ENCODE measurements at places on chromosomes 3 and 15.

GRCh38 chr15:101213570-101213969, 38.3 kb downstream of the CHSY1 start:
- DNase-seq = no peak

GRCh38 chr15:63763476-63764123, 70.1 kb downstream of the HERC1 start:
- no peak for DNase-seq

DNA sequence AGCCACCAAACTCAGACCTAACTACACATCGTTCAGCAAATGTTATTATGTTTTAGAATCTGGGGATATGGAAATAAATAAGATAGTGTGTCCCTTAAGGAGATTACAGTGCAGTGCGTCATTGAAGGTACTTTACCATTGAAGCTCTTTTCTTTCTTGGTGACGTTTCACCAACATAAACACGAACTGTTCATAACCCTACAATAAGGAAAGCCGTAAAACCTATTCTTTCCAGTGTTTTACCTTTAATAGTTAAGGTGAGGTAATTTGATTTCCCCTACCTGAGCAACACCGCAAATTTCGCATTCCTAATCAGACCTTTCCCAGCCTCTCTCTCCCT, 826 bp downstream of the CCDC66 start:
- no peak for DNase-seq

GRCh38 chr3:3065876-3066275, 44.3 kb downstream of the IL5RA start:
- no peak for DNase-seq

DNA sequence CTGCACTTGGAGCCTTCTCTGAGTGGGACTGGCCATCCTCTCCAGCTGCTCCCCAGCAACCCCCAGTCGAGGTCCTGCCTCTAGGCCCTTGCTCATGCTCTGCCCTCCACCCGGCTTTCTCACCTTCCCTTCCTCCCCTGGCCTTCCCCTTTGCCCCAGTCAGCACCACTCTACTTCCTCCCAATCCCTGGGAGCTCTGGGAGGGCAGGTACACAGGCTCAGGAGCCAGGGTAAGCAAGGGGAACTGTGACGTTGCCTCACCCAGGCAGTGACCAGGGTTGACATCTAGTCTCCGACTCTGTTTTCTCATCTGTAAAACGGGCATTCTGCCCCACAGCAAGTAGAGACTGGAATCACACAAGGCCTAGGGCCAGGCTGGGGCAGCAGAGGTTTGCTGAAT, 66.6 kb upstream of the TMEM115 start:
- no peak for DNase-seq

GRCh38 chr3:72568083-72568482, 280.2 kb downstream of the SHQ1 start:
- DNase-seq = no peak

DNA sequence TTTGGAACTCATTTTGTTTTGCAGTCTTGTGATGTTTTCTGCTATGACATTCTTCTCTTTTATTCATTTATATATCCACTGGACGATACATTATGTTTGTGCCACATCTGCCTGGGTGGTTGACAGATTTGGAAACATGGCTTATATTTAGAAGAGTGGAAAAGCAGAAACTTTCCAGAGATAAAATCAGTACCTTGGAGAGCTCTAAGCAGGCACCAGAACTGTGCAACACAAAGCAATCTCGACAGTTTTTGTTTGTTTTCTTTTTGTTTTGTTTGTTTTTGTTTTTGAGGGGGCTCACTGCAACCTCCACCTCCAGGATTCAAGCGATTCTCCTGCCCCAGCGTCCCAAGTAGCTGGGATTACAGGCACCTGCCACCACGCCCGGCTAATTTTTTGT, 45.5 kb downstream of the SYN2 start:
- DNase-seq = no peak

- DNase-seq = no peak
These were observed 603 bp downstream of the EIF1B start for GRCh38 chr3:40309925-40310695.

GRCh38 chr3:132867526-132867925, 145.3 kb upstream of the NPHP3 start:
- DNase-seq = no peak

DNA sequence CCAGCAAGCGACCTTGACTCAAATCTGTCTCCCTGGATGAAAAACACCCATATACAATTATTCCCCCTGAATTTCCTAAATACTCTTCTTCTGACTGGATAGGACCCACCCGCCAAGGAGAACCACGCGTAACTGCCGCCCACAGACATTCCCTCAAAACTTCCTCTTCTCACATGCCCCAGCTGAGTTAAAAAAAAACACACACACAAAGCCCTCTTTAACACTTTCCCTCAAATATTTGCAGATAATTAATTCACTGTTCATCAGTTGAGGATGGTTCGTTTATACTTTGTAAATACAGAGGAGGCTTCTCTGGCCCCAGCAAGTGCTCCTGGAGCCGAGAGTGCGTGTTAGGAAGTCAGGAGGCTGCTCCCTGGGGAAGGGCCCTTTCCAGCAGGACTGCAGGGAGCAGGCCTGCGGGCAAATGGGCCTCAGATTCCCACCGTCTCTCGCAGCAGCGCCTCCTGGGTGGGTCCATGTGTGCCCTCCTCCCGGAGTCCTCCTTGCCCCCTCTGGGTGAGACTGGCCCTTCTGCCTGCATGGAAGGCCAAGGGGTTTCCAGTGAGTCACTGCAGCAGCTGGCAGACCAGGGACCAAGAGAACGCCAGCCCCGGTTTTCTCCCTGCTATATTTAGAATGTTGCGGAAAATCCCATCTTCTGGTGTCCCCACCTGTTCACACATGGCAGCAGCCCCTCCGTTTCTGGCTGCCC, 46.8 kb downstream of the MGLL start:
- no peak for DNase-seq

DNA sequence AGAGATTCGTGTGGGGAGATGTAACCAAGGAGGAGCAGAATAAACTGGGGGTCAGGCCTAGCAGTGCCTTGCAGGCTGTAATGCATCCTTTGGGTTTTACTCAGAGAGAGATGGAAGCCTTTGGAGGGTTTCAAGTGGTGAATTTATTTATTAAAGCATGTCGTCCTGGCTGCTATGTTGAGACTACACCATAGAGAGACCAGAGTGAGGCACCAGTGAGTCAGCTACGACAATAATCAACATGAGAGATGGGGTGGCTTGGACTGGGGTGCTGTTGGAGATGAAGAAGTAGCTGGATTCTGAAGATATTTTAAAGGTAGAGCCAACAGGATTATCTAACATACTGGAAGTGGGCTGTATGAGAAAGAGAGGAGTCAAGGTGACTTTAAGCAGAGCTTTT, 335.3 kb upstream of the ARHGEF26 start:
- no peak for DNase-seq

- no peak for DNase-seq
These were observed 415.3 kb downstream of the CNTN4 start for GRCh38 chr3:2513986-2514385.

DNA sequence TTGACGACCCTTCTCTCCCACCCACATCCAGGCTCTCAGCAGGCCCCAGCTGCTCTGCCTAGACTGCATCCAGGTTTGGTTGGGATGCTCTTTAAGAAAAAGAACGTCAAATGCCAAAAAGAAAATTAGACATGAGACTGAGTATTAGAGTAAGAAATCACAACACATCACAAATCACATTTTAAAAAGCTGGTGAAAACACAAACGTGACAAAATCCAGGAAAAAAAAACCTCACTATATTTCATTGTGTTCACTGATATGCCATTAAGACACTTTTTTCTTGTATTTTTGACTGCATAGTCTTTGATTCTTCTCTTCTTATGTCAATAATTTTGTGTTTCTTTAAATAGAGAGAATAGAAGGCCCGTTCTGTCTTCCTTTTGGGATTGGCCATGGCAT, 243.7 kb downstream of the TLE3 start:
- DNase-seq = no peak

DNA sequence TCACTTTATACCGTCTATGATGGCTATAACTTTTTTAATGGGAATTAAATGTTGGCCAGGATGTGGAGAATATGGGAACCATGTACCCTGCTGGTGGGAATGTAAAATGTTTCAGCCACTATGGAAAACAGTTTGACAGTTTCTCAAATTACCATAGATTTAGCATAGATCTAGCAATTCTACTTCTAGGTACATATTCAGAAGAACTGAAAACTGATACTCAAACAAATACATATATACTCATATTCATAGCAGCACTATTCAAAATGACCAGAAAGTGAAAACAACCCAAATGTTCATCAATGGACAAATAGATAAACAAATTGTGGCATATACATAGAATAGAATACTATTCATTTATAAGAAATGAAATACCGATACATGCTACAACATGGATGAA, 539.4 kb downstream of the IGSF11 start:
- DNase-seq = no peak

GRCh38 chr15:65920825-65921309, 51.6 kb downstream of the RAB11A start:
- DNase-seq = no peak

GRCh38 chr15:44315126-44315525, 26.6 kb downstream of the GOLM2 start:
- DNase-seq = no peak

- no peak for DNase-seq
These were observed 1362.8 kb downstream of the ROBO2 start for GRCh38 chr3:78402720-78403119.

DNA sequence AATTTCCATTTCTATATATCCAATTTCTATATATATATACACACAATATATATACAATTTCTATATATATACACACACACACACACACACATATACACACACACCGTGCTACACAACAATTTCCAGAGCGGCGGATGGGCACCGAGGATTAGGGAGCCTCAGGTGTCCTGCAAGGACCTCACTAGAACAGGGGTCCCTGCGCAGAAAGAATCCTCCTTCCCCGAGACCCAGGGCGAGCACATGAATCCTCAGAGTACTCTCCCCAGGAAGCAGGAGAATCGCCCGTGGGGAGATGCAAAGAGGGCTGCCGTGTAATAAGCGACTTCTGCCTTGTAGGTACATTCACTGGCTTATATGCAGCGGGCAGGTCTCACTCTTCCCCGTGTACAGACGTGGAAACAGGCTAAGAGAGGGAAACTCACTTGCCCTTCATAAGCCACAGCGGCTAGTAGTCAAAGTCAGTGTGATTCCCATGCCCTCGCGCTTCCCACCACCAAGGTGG, 467 bp downstream of the PIF1 start:
- DNase-seq = no peak

- no peak for DNase-seq
These were observed 1.3 kb upstream of the RFX7 start for GRCh38 chr15:56244811-56245576.
